ENCODE measurements at places on chromosomes 11 and 22.

DNA sequence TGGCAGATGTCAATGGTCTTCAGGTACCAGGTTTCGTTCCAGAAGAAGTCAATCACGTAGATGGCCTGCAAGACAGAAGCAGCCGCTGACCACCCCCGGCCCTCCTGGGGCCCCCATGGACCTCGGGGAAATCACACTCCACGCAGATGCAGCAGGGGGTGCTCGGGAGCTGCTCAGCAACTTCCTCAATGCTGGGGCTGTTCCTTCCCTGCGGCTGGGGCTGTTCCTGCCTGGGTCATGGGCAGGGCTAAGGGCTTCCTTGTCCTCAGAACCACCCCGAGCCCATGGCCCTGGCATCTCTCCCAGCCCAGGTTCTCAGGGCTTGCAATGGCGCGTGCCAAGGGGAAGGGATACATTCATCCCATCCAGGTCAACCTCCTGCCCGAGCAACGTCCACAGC lies 10.3 kb downstream of the DHCR7 start:
- no peak for DNase-seq

GRCh38 chr11:15547685-15548084 lies 433.0 kb downstream of the INSC start:
- no peak for DNase-seq

DNA sequence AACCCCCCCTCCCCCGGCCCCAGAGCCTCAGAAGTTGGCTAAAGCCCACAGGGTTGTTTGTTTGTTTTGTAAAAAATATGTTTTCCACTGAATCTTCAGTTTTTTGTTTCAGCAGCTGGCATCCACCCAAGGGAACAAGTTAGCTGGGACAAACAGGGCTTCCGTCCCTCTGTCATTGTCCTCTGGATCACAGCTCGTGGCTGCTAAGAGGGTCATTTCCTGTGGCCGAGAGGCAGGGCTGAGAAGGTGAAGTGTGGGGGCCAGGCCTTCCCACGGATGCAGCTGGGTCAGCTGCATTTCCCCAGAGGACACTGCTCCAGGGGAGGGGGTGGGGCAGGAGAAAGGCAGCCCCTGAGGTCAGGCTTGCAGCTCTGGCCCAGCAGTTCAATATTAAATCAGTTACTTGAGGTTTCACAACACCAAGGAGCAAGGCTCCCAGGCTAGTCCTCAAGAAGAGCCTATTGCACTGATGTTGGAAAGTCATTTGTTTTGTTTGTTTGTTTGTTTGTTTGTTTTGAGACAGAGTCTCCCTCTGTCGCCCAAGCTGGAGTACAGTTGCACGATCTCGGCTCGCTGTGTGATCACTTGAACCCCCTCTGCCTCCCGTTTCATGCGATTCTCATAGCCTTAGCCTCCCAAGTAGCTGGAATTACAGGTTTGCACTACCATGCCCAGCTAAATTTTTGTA lies 34.4 kb upstream of the SMTN start:
- DNase-seq = no peak

GRCh38 chr22:49347376-49347775 lies 480.3 kb downstream of the BRD1 start:
- no peak for DNase-seq

GRCh38 chr22:47777426-47777825 lies 1015.0 kb downstream of the TBC1D22A start:
- no peak for DNase-seq

DNA sequence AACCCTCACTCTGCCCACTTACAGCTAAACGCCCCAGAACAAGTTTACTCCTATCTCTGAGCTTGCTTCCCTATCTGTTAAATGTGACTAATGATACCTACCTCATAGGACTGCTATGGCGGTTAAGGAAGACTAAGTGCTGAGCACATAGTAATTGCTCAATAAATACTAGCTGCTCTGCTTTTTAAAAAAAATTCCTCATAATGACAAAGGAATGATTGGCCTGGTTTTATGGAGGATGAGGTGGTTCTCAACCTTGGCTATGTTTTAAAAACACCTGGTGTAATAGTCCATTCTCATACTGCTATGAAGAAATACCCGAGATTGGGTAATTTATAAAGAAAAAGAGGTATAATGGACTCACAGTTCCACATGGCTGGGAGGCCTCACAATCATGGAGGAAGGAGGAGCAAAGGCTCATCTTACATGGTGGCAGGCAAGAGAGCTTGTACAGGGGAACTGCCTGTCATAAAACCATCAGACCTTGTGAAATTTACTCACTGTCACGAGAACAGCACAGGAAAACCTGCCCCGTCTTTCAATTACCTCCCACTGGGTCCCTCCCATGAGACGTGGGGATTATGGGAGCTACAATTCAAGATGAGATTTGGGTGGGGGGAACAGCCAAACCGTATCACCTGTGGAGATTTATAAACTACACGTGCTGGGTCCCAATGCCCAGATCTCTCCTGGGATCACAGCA lies 127.2 kb upstream of the SYT13 start:
- DNase-seq = no peak

DNA sequence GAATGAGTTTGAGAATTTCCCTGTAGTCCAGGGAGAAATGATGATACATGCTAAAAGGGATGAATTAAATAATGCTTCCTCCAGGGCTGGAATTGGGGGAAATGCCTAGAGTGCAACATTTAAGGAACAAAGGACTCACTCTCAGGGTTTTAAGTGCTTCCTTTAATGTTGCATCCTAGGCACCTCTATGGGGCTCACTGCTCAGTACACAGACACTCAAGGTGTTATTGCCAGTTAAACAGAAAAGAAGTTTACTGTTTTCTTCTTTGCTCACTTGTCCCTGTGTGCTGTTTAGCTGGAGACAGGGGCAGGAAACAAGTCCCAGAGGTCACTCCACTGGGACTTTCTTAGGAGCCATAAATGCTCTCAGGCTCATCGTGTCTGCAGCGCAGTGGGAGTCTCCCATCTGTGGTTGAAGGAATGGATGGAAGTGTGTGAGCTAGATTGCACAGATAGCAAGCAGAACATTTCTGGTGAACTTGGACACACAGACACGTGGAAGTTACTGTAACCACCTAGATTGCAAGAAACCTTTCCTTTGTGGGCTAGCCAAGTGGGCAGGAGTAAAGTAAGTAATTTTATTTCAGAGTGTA lies 8.4 kb upstream of the OR52H1 start:
- DNase-seq = no peak

- DNase-seq = no peak
Measured at GRCh38 chr11:115775846-115776245, 271.6 kb upstream of the CADM1 start.

- no peak for DNase-seq
Measured at GRCh38 chr22:48098921-48099245, 1336.4 kb downstream of the TBC1D22A start.

- no peak for DNase-seq
Measured at GRCh38 chr11:75245356-75246005, 4.9 kb downstream of the TPBGL start.

DNA sequence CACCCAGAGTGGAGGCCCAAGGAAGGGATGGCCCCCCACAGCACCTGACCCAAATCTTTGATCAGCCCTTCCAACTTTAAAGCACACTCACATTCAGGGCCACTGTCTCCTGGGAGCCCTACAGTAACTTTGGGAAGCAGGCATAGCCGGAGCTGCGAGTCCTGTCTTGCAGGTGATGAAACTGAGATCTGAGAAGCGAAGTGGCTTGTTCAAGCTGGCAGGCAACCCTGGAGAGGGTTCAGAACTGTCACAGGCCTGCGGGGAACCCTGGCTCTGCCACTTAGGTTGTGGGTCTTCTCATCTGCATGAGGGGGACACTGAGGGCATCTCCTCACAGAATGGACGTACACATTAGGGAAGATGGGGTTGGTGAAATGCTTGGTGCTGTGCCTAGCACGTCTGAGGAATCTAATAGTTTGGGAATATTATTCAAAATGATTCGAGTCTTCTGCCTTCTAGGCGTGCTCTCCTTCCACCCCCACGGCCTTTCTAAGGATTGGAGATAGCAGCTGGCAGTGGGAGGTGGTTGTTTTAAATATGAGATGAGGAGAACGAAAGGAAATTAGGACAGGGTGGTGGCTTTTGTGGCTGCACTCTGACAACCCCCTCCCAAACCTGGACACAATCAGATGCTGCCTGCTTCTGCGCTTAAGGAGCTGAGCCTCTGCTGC lies 18.8 kb upstream of the SUN2 start:
- DNase-seq = no peak

Data from CD14-positive monocyte (primary cell).